Hair follicular keratinocyte (primary cell): ENCODE measurements at places on chromosomes 1 and 21. TPM values are rescaled to one million over a fixed set of nuclear protein-coding genes. Genes with fewer than 3 reads are reported as not detected.

Gene ZNF593OS
- not detected in 2 replicates for total RNA-seq

Gene RHCE
- total RNA-seq = 0.31 and 0.95 TPM in 2 replicates

Gene ADGRL4
- total RNA-seq = 0.42 TPM in 1 of 2 replicates, not detected in the other

Gene C1orf56
- total RNA-seq = 0.94 and 1.7 TPM in 2 replicates

Gene AADACL4
- not detected in 2 replicates for total RNA-seq

Gene S100B
- total RNA-seq = not detected in 2 replicates

Gene HSPG2
- 73.9 and 164 TPM in 2 replicates for total RNA-seq

Gene RNU11
- total RNA-seq = not detected in 2 replicates

Gene DHDDS
- 33.2 and 55.4 TPM in 2 replicates for total RNA-seq
